Cortex of kidney (tissue), 1 donor: ENCODE measurements at places on chromosomes 3 and 15.

DNA sequence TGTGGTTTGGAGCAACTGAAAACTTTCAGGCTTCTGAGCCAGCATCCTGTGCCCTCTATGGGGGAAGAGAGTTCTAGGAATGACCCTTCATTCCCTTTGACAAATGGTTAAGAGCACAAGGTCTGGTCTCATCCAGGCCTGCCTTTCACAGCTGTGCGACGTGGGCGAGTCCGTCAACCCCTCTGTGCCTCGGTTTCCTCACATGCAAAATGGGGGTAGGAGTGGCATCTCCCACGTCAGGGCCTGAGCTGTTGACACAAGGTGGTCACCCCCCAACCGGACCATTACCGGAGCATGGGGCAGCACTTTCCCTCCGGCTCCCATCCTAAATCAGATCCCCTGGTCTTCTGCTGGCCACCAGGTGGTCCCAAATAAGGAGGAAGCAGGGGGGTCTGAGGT, 70.4 kb downstream of the ATP2B2 start:
- DNase-seq: no peak

DNA sequence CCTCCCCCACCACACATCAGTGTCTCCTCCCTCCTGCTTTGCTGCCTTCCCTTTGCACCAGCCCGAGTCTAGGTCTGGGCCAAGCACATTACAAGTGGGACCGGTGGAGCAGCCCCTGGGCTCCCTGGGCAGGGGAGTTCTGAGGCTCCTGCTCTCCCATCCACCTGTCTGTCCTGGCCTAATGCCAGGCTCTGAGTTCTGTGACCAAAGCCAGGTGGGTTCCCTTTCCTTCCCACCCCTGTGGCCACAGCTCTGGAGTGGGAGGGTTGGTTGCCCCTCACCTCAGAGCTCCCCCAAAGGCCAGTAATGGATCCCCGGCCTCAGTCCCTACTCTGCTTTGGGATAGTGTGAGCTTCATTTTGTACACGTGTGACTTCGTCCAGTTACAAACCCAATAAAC, 2.3 kb upstream of the ABCF3 start:
- no peak for DNase-seq

GRCh38 chr3:4935347-4935746, 43.9 kb upstream of the BHLHE40 start:
- DNase-seq: no peak

- DNase-seq: no peak
Measured at GRCh38 chr15:35863655-35864054, 317.7 kb upstream of the DPH6 start.

DNA sequence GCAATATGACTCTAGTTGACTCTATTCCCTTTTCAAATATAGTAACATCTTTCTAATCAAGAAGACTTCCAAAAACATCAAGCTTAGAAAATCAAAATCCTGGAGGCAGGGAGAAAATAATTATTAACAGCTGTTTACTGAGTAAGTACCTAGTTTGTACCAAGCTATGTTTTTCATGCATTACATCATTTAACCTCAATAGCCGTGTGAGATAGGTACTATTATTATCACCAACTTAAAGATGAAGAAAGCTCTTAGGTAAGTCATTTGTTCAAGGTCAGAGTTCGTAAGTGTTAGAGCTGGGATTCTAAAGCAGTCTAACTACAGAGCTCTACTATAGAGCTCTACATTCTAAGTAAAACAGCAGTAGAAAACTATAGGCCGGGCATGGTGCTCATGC, 41.6 kb downstream of the GSK3B start:
- DNase-seq: no peak

DNA sequence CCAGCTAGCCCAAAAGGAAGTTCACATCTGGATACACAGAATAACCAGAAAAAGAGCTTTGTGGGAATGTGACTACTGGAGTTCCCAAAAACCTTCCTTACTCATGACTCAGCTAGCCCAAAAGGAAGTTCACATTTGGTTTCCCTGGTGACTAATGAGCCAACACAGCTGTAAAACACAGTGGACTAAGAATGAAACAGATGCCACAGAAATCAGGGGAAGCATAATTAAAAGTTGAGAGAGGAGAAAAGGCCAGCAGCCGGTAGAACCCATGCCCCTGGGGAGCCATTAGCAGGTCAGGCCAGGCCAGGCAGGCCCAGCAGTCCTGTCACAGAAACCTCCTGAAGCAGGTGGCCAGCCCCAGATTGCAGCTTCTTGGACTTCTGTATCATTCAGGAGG, 130.3 kb downstream of the GHSR start:
- peak; percentile 9 for DNase-seq

DNA sequence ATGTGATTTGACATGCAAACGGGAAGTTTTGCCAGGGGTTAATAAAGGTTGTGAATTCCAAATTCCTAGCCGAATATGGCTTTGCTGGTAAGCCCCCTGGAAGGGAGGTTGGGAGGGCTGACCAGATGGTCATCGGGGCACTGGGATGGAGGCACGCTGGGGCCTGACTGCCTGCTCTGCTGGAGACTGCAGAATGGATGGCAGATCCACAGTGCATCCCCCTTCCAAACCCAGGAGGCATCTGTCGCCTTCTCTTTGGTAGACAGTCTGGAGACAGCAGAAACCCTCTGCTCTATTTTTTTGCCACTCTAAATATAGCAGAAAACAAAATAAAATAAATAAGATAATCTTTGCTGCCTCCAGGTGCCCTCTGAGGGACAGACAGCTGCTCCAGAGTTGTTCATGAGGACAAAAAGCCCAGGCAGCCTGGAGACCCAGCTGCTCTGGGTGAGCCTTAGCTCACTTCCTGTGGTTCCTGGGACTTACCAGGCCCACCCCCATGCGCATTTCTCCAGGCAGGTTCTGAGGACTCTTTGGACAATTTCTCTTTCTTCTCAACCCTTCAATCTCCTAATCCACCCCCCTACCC, 6.1 kb upstream of the SPTBN5 start:
- no peak for DNase-seq

GRCh38 chr3:64061628-64062027, 38.3 kb upstream of the PSMD6 start:
- DNase-seq: no peak

GRCh38 chr3:30614373-30614772, 8.0 kb downstream of the TGFBR2 start:
- no peak for DNase-seq

- no peak for DNase-seq
Measured at GRCh38 chr3:30610702-30611368, 4.4 kb downstream of the TGFBR2 start.

- DNase-seq: no peak
Measured at GRCh38 chr3:53774414-53774813, 71.8 kb downstream of the CHDH start.

DNA sequence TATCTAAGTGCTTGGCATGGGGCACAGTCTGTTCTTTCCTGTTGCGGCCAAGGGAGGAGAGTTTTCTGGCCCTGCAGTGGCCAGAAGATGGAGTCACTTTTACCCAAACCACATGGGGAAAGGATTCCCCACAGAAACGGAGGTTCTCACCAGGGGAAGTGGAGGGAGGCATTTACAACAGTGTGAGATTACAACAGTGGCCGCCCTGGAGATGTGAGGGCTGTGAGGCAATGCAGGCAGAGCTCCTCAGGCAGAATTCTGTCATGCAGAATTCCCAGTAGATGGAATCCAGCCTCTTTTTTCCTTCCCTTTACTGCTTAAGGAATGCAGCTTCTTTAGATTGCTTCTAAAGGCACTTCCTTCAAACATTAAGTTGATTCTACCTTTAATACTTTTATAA, 83.1 kb downstream of the CACNA1D start:
- no peak for DNase-seq

GRCh38 chr15:44633603-44634002, 29.9 kb downstream of the SPG11 start:
- DNase-seq: no peak

DNA sequence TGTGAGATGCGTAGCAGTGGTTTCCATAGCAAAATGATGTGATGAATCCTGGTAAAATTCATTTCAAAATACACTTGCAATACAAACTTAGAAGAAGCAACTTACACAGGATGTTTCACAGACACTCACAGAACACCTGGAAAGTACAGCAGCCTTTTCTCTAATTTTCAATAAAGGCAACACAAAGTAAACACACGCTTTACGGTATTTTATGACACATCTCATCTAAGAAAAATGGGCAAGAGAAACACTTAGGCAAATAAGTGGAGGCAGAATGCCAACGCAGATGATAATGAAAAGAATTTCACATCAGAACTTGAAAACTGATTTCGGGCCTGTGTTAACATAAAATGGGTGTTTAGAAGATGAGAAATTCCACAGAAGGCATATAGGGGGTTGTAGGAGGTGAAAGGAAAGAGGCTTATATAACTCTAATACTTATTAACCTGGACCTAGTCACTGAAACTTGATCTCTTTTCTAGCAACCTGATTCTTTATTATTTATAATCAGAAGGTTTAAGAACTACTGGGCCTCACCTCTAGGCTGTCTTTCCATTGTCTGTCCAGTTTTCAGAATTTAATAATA, 25.6 kb upstream of the MAP3K13 start:
- no peak for DNase-seq

- no peak for DNase-seq
Measured at GRCh38 chr3:119812491-119813058, 30.7 kb downstream of the NR1I2 start.

GRCh38 chr3:62919784-62920465, 44.7 kb upstream of the CADPS start:
- no peak for DNase-seq

- DNase-seq: no peak
Measured at GRCh38 chr3:138497851-138498250, 63.4 kb downstream of the ESYT3 start.

DNA sequence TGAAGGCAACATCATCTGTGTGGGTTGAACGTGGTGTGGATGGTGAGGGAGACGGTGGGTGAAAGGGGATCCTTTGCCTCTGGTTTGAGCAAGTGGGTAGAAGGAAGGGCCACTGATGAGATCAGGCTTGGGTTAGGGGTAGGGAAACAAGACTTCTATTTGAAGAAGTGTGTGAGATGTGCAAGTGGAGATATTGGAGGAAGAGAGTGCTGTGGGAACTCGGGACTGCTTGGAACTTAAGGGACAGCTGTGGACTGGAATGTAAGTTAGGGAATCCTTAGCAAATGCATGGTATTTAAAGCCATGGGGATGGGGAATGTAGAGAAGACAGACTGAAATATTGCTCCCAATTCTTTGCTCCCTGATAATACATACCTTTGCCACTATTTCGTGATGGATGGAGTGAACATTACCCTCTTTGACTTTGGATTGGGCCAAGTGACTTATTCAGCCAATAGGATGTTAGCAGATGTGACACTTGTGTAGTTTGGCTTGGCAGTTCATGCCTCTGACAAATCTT, 30.2 kb upstream of the AMOTL2 start:
- no peak for DNase-seq

- DNase-seq: no peak
Measured at GRCh38 chr15:79195802-79196201, 86.7 kb upstream of the ANKRD34C start.

- no peak for DNase-seq
Measured at GRCh38 chr15:96314518-96314917, 16.0 kb upstream of the NR2F2 start.

DNA sequence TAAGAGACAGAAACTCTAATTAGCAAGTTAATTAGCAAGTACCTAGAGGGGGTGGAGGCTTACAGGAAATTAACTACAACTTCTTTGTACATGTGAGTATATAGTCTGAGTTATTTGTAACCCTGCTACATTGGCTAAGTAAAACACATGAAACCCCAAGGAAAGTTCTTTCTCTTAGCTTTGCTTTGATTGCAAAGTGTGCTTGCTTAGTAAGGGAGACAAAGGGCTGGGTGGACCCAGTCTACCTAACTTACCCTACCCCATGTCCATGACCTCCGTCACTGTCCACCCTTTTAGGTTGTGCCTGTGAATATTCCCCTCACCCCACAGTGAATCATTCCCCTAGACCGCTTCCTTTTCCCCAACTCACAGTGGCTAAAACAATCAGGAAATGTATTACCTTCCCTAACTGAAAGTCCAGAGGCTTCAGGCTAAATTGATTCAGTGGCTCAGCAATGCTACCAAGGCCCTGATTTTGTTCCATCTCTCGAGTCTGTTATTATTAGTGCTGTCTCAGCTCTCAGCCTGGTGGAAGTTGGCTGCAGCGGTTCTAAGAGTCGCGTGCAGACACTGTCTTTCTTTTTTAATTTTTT, 31.1 kb upstream of the RYR3 start:
- DNase-seq: no peak

- no peak for DNase-seq
Measured at GRCh38 chr3:177795859-177796258, 598.6 kb upstream of the TBL1XR1 start.

- DNase-seq: no peak
Measured at GRCh38 chr3:41026394-41027177, 172.7 kb upstream of the CTNNB1 start.

- no peak for DNase-seq
Measured at GRCh38 chr3:69058180-69058946, 6.2 kb upstream of the TMF1 start.

DNA sequence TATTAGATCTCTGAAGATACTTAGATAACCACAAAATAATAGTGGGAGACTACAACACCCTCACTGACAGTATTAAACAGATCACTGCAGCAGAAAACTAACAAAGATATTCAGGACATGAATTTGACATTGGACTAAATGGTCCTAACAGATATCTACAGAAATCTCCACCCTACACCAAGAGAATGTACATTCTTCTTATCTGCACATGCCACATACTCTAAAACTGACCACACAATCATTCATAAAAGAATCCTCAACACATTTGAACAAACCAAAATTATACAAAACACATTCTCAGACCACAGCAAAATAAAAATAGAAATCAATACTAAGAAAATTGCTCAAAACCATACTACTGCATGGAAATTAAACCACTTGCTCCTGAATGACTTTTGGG, 116.3 kb downstream of the DTWD1 start:
- DNase-seq: no peak

DNA sequence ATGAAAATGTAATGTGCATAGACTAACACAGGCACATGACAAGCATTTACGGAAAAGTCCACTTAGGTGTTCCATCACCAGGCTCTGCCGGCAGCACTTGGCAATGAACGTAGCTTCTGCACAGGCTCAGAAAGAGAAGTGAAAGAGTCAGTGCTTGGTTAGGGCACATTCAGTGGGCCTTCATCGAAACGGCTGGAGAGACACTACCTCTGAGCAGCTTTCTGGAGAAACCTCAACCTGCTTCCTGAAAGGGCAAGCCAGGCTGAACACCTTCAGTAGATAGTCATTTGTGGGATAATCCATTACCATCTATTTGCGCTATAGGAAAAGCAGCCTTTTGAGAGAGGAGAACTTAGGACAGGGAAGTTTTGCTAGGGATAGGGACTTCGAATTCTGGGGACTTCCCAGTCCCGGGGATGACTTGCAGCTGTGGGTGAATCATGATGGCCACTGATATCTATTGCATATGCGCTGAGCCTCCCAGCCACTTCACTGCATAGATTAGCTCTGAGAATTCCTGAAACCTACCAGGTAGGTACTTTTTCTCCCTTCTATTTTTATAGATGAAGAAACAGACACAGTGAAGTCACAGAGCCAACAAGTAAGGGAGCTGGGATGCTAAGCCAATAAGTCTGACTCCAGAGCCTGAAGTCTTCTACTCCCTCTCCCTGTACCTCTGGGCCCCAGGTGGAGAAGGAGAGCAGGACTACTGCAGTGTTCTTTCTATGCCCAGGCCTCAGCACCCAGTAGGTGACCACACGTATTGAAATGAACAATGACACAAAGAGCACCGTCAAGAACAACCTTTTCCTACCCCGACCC, 4.2 kb upstream of the SH2D7 start:
- no peak for DNase-seq

GRCh38 chr15:62727501-62727900, 315.0 kb upstream of the TPM1 start:
- no peak for DNase-seq

- no peak for DNase-seq
Measured at GRCh38 chr3:120432150-120432860, 18.5 kb downstream of the FSTL1 start.
